ENCODE measurements at places on chromosomes 1 and 21.

GRCh38 chr21:37047079-37047478 lies 25.8 kb downstream of the PIGP start:
- DNase-seq: no peak

- DNase-seq: no peak
Observed at GRCh38 chr1:74586253-74586897, 74.0 kb upstream of the LRRC53 start.

GRCh38 chr1:198841477-198841876 lies 202.6 kb downstream of the PTPRC start:
- DNase-seq: no peak

- no peak for DNase-seq
Observed at GRCh38 chr1:206796981-206797402, 24.7 kb upstream of the IL10 start.

- DNase-seq: no peak
Observed at GRCh38 chr1:183936791-183937190, 100.7 kb downstream of the COLGALT2 start.

- DNase-seq: peak; percentile 70
Observed at GRCh38 chr1:109490029-109490933, 3.6 kb upstream of the CYB561D1 start.

DNA sequence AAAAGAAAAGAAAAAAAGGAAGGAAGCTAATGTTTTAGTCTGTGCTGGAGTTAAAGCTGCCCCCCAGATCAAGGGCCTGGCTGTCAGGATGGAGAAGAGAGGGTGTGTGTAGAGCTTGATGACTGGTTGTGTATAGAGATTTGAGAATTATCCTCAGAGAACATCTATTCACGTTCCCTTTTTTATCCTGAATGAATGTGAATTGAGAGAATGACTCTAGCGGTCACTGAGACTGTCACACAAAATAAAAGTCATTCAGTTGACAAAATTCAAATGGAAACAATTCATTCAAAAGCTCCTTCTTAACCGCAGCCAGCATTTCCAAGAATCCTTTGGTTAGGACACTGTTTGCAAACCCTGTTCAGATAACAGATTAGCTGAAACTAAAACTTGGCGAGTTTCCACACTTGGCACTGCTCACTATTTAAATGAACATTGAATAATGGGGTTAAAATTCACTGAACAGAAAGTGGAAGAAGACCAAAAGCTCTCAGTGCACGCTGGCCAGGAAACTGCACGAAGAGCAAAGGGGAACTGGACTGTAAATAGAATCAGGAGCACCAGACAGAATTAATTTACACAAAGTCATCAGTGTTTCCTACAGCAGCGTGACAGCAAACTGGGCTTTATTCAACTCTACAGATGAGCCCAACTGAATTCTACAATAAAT lies 13.6 kb upstream of the FAM89A start:
- peak; percentile 47 for DNase-seq

GRCh38 chr1:239239529-239239928 lies 146.8 kb upstream of the CHRM3 start:
- DNase-seq: no peak

- no peak for DNase-seq
Observed at GRCh38 chr21:40696246-40696645, 150.7 kb downstream of the DSCAM start.

- DNase-seq: no peak
Observed at GRCh38 chr1:167668108-167668507, 38.1 kb downstream of the RCSD1 start.

DNA sequence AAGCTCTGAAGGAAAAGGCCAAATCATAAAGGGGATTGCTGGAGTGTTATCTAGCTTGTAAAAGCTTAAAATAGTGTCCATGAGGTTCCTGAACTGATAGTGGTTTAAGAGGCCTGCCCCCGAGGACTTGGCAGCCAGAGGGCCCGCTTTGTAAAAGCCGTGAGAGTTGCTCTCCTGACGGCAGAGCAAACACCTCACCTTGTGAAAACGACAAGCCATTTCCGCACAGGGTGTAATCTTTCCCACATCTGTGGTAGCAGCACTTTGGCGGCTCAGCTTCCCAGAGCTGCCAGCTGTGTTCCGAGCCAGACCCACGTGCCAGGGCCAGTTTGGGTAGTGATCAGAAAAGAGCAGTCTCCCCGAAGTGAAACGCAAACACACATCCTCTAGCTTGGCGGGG lies 37.0 kb downstream of the SERBP1 start:
- DNase-seq: no peak

GRCh38 chr1:229035054-229035747 lies 235.7 kb upstream of the RAB4A start:
- peak; percentile 87 for DNase-seq

GRCh38 chr1:12505639-12506280 lies 112.2 kb downstream of the DHRS3 start:
- DNase-seq: no peak

GRCh38 chr1:155166471-155167165 lies 6.5 kb downstream of the KRTCAP2 start:
- DNase-seq: no peak

GRCh38 chr1:94044891-94045290 lies 76.1 kb downstream of the ABCA4 start:
- no peak for DNase-seq

GRCh38 chr1:22526677-22527076 lies 36.6 kb upstream of the EPHA8 start:
- no peak for DNase-seq

DNA sequence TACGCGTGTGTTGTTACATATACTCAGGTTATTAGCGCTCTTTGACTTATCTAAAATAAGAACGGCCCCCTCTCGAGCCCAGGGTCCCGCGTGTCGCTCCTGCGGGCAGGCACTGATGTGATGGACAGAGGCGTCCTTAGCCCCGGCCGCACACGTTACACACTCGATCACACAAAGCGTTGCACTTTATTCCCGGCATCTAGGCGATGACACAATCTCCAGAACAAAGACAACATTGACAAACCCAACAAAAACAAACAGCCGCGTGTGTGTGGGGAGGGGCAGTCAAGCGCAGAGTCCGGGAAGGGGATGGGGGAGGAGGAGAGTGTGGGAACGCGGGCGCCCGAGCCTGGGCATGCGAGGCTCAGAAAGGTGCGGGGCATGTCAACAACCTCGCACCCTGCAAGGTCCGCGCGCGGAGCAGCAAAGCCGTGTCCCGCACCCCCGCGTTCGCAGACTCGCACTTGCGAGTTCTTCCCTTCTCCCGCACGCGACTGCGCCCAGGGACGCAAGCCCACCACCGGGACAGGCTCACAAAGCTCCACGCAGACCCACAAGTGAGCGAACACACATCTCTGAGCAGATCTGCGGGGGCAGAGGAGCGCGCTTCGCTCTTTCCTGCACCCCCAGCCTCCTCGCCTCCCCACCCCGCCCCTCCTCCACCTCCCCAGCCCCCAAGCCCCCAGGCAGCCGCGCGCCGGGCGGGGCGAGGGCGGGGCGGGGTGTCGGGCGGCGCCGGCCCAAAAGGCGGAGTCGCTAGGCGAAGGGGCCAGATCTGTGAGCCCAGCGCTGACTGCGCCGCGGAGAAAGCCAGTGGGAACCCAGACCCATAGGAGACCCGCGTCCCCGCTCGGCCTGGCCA lies at the start of gene EFNA1:
Gene EFNA1 (plus strand): TSS at position 772 of the 862 bp plus-strand sequence. CDS start 102 bp downstream, outside the sequence.
- DNase-seq: peak; percentile 35

GRCh38 chr1:195328681-195329080 lies 1279.6 kb downstream of the KCNT2 start:
- DNase-seq: no peak

DNA sequence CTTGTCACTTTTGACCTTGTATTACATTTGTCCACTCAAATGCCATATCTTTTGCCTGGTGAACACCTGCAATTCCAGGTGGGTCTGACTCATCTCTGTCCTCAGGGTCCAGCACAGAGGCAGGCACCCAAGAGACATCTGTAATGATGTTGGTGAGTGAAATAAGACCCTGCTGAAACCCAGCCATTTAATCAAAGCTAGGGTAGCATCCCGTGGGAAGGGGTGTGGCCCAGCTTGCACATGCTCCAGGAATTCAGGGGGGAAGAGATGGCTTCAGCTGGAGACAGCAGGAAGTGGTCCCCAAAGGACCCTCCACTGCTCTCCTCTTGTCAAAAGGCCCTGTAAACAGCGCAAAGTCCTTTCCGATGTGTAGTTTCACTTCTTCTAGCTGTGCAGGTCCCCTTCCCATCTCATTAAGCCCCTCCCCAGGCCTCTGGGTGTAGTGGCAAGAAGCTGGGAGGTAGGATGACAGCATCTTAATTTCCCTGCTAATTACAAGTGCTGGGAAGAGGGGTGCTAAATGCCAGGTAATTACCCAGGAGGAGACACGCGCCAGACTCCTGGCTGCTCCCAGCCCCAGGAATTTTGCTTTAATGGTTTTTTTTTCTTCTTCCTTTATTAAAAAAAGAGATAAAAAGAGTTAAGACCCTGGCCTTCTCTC lies 54.4 kb upstream of the TRABD2B start:
- DNase-seq: no peak

DNA sequence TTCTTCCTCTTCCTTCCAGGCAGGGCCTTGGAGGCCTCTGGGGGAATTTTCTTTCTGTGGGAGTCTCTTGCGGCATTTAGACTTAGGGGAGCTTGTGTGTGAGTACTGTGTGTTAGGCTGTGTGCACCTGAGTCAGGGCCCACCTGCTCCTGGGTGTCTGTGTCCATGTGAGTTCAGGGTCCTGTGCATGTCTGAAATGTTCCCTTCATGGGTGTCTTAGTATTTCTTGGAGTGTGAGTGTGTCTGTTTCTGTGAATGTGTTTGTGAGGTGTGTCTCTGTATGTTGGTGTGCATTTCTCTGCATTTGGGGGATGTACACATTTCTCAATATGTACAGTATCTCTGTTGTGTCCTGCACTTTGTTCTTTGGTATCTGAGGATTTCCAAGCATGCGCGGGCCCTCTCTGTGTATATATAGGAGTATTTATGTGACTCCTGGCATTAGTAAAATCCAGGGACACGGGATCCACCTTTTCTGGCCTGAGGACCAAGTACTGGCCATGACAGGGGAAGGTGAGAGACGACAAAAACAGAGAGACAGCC lies 2.4 kb downstream of the TFAP2E start:
- DNase-seq: no peak

- DNase-seq: no peak
Observed at GRCh38 chr21:17782051-17782450, 37.1 kb downstream of the C21orf91 start.

GRCh38 chr21:32523988-32524719 lies 61.2 kb downstream of the TCP10L start:
- DNase-seq: no peak

DNA sequence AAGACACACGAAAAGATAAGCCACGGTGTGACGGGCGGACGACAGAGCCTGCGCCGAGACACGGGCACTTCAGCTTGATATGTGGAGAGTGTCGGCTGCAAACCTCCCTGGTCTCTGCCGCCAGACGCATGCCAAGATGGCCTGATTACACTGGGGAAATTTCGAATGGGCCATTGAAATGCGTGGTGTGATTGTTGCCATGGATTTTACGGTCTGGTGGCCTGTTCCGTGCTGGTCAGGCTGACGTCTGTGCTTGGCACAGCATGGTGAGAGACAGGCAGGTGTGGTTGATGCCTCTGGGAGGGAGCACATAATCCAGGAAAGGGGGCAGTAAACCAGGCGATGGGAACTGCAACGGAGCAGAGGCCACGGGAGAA lies 105.6 kb upstream of the TMPRSS2 start:
- DNase-seq: no peak

DNA sequence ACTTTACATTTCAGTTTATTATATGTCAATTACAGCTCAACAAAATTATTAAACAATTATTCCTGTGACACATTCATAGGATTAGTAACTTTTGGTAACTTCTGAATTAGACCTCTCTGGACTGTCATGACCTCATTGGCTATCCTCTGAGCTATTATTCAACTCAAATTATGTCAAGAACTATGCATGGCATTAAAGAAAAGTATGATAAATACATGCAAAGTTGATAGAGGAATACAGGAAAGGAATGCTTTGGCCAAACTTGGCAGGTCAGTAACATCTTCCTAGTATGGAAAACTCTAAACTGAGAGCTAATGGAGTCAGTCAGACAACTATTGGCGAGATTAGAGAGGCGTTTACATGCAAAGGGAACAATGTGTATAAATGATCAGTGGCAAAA lies 158.4 kb downstream of the DUSP10 start:
- no peak for DNase-seq

DNA sequence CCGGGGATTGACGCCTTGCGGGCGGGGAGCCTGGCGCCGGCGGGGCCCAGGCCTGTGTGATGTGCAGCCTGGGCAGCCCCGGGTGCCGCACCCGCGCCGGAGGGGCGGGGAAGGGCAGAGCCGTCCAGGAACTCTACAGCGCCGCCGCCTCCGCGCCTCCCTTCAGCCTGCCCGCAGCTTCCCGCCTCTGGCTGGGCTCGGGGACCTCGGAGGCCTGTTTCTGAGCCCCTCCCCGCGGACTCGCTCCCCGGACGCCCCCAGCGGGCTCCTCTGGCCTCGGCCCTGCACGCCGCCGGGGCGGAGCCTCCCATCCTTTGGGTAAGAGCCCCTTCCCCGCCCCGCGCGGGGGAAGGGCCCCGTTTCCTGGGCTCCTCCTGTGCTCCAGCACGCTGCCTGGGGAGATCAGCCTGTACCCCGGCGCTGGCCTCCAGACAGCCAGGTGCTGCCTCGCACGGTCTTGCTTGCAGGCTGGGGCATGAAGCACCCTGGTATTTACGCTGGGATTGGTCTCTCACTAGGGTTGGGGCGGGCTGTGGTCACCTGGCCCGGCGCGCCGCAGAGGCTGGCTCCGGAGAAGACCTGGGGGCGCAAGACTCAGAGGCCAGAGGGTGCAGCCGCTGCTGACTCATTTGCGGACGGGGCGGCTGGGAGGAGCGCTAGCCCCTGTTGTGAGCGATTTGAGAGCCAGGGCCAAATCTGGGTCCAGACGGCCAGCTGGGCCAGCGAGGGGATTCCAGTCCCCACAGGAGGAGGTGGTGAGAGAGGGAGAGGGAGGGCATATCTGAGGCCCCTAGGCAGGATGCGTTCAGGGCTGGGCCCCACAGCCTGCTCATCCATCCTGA lies 5.7 kb upstream of the ACOT11 start:
- peak; percentile 67 for DNase-seq

- DNase-seq: no peak
Observed at GRCh38 chr1:62362926-62363325, 43.7 kb upstream of the KANK4 start.

Data from activated CD4-positive, alpha-beta T cell treated with anti-CD3 and anti-CD28 coated beads, Interleukin-10, Interleukin-2, amounts not matched to agents 100 ng/mL and 50 ng/mL, durations not matched to agents 16 hours and 8 hours (primary cell).